ENCODE measurements at places on chromosomes 1 and 21.

GRCh38 chr1:9110669-9111356 lies 18.1 kb downstream of the GPR157 start:
- DNase-seq: no peak

GRCh38 chr1:21051177-21051825 lies 125.4 kb downstream of the EIF4G3 start:
- no peak for DNase-seq

- no peak for DNase-seq
These were observed 21.9 kb upstream of the ALDH4A1 start for GRCh38 chr1:18924221-18924691.

GRCh38 chr1:164977561-164977960 lies 379.0 kb downstream of the LMX1A start:
- no peak for DNase-seq

- DNase-seq: no peak
These were observed 149.9 kb downstream of the OLFM3 start for GRCh38 chr1:101846820-101847219.

- DNase-seq: no peak
These were observed 43.0 kb downstream of the UBE2U start for GRCh38 chr1:64246294-64246917.

DNA sequence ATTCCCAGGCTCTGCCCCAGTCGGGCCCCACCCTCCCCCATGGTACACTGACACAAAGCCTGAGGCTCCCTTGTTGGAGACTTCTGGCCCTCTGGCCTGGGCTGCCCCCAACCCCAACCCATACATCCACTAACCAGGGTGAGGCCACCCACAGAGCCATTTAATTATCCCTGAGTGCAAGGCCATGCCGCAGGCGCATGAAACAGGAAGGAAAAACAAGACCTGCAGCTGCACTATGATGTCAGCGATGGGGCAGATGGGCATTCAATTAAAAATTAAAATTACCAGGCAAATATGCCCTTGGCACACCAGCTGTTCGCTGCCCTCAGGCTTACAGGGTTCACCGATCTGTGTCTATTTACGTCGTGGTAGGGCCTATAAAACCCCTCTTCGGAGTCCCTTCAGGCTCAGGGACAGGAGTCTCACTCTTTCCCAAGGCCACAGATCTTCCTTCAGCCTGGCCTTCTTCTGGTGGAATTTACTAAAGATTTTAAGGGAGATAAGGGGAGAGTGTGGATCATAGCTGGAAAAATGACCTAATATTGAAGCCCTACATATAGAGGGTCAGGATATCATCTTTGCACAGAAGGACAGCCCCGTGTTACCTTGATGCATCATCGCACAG lies 29.6 kb upstream of the RGS16 start:
- no peak for DNase-seq

- no peak for DNase-seq
These were observed 51.1 kb downstream of the CSMD2 start for GRCh38 chr1:34113887-34114286.

DNA sequence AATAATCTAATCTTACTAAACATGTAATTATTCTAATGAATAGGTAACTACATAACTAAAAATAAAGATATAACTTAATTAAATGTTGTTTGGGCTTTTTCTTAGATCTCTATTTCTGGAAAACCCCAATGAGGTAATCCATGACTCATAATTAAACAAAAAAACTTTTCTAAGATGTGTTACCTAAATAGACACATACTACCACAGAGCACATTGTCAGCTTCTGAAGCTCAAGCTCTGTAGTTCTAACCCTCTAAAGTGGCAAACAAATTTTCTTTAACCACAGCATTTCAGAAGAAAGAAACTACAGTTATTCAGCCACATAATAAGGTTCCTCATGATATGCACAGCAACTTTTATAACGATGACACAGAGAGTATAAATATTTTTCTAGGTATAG lies 4.2 kb downstream of the OR6K3 start:
- DNase-seq: no peak

GRCh38 chr1:234858722-234859121 lies 248.7 kb upstream of the IRF2BP2 start:
- DNase-seq: no peak

GRCh38 chr1:113530021-113530420 lies 139.7 kb downstream of the MAGI3 start:
- no peak for DNase-seq

DNA sequence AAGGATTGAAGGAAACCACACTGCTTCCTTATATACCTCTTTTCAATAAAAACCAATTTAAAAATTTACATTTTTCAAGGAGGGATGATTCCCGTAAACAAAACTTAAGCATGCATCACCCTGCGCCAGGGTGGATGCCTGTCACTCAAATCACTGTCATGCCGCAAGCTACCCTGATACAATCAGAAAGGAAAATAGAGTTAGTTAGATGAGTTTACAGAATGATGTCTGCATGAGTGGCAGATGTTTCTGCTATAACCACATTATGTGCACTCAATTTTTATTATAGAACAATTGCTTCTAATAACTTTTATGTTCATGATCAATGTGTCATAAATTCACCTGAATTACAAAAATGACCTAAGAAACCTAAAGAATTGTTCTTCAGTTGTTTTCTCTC lies 123.4 kb upstream of the ADGRL4 start:
- no peak for DNase-seq

GRCh38 chr1:107142666-107143065 lies 1.8 kb downstream of the NTNG1 start:
- no peak for DNase-seq

GRCh38 chr1:56057466-56058405 lies 521.6 kb downstream of the PLPP3 start:
- DNase-seq: no peak

Measured in HS-27A (cell line).